ENCODE measurements at places on chromosomes 4 and X.

DNA sequence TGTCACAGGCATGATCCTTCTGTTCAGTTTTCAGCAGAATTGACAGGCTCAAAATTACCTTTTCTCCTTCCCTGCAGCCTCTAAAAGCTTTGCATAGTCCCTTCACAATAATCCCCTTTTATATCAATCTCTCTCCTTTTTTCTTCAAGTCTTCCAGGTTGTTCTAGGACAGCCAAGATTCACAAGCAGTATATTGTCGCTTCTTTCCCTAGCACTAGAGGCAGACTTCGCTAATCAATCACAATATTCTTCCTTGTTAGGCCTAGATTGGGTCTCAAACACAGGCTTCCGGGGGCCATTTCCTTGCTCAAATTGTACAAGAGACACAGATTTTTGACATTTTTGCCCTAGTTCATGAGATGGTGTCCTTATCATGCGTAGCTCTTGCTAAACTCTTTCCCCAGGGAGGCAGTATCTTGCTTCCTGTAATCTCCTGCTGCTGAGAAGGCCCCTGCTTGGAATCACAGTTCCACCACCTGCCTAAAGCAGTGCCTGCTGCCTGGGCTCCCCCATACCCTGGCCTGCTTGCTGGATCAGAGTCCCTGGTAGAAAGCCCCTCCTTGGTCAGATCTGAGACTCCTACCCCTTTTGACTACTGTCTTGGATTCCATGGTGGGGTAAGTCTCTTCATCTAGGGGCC is 57.3 kb downstream of the DMP1 start:
- DNase-seq, result no peak

DNA sequence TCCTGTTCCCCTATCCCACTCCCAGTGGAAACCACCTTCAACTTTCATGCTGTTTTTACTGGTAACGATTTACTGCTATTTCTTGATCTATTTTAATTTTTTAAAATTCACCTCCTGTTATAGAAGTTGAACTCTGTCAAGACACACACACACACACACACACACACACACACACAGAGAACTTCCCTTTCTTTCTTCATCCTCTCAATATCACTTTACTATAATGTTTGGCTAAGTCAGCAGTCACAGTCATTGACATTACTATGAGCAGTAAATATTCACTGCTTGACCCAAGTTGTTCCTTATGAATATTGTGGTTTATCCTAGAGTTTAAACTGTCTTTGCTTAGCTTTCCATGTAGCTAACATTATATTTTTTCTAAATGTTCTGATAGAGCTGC is 24.0 kb upstream of the SGMS2 start:
- no peak for DNase-seq

- no peak for DNase-seq
These were observed 81.4 kb downstream of the ARHGAP10 start for GRCh38 chr4:147813109-147813773.

DNA sequence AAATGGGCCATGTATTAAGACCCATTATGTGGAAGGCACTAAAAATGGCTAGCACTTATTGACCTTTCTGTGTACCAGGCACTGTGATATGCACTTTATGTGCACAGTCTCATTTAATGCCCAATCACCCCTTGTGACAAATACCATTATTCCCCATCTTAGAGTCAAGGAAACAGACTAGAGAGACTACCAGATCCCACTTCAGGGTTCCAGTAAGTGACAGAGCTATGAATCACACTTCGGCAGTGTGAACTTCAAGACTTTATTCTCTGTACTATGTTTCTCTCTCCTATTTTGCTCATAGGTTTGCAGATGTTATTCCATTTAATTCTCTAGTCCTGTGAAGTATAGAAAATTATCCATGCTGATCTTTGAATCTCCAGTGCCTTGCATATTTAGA is 107.0 kb downstream of the NFKB1 start:
- DNase-seq, result no peak

DNA sequence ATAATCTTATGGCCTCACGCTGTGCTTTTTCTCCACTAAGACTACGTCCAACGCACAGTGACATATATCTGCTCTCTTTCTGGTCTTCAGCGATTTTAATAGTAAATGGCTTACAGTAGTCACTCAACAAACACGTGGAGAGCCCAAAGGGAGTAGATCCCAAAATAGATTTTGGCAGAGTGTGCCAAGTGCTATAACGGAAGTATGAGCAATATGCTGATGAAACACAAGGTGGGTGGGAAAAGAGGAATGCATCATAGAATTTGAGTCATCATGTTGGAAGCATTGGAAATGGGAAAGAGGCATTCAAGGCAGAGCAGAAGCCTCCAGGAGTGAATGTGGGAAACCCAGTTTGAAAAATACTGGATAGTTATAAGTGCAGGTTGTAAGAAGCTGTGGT is 129.1 kb upstream of the LDB2 start:
- DNase-seq, result peak; percentile 92

DNA sequence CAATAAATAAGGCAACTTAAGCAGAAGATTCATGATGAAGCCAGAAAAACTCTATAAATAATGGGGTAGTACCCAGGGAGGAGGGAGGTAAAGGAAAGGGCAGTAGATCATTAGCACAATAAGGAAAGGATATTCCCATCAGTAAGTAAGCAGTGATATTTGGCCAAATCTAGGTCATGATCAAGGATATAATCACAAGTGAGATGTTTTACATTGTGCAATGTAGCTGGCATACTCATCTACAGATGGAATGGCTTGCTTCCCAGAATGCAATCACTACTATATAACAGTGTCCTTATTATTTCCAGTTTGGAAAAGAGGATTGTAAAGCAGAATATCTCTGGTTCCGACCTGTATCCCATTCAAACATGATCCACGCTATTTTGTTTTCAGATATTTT is 483.4 kb downstream of the RPA4 start:
- DNase-seq, result peak; percentile 14

GRCh38 chr4:175813204-175813603 is 1.1 kb upstream of the GPM6A start:
- no peak for DNase-seq

GRCh38 chr4:36260731-36261130 is 16.4 kb upstream of the ARAP2 start:
- DNase-seq, result no peak

DNA sequence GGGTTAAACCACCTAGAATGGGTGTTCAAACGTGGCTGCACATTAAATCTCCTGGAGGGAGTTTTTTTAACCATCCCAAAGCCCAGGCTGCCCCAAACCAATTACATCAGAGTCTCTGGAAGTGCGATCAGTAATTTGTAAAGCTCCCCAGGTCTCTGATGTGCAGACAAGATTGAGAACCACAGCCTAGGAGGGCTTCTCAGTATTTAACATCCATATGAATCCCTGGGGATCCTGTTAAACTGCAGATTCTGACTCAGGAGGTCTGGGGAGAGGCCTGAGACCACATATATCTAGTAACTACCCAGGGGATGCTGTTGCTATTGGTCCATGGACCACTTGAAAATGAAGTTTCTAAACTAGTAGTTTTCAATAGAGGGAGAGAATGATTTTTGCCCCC is 42.6 kb downstream of the SMPX start:
- DNase-seq, result no peak

GRCh38 chr4:25818371-25818871 is 44.4 kb downstream of the SEL1L3 start:
- no peak for DNase-seq

DNA sequence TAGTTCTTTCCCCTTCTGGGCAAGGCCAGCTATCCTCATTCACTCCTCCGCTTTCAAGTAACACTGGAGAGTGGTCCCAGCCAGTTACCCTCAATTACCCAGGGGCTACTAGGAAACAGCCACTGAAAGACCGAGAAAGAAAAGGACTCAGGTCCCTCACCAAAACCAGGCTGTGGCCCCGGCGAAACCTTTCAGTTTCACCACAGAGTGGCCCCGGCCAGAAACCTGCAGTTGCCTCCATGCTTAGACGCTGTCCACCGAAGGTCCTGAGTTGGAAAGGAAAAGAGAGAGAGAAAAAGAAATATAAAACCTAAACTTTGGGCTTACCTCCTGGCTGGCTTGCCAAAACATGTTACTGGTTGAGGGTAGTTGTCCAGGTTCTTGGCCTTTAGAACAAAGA is 5.0 kb upstream of the AREG start:
- DNase-seq, result no peak

DNA sequence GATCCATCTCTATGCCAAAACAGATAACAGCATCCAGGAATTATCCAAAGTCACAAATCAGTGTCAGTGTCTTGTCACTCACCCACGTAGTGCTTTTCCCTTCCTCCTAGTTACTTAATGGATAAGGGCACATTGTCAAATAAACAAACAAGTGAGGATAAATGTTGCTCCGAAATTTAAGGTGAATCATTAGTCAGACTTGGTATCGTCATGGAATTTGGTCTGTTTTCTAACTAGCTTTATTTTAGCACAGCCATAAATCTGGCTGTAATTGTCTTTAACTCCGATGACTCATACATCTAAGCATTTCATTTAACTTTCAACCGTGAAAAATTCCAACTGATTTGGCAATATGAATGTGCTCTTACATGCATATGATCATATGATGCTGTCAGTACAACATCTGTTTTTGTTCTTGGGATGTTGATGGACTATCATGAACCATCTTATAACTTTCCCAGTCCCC is 83.3 kb downstream of the SNCA start:
- peak; percentile 98 for DNase-seq

GRCh38 chrX:105752338-105752956 is 69.9 kb upstream of the NRK start:
- no peak for DNase-seq

DNA sequence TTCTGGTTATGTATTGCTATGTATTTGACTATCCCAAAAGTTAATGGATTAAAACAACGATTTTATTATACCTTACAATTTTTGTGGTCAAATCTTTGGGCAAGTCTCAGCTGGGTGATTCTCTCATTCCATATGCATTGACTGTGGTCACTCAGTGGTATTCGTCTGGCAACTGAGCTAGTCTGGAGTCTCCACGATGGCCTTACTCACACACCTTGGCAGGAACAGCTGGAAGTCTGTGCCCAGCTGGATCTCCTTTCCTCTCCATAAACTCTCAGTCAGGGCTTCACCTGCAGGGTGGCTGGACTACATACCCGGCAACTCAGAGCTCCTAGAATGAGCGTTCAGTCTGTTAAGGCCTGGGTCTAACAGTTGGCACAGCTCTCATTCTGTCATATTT is 141.1 kb upstream of the WDFY3 start:
- no peak for DNase-seq

DNA sequence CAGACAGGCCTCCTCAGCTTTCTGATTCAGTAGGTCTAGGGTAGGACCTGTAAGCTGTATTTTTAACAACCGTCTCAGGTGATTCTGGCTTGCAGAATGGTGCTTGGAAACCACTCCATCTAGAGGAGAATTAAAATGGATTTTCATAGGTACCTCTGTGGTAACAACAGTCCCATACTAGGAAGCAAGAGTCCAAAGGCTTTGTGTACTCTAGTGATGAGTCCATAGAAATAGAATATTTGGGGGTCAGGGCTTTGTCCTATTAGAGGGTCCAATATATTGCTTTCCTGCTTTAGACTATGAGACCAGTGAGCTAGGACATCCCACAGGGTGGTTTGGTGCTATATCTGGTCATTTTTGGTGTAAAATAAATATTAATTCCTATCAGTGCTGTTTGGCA is 242.0 kb downstream of the SCFD2 start:
- DNase-seq, result no peak

DNA sequence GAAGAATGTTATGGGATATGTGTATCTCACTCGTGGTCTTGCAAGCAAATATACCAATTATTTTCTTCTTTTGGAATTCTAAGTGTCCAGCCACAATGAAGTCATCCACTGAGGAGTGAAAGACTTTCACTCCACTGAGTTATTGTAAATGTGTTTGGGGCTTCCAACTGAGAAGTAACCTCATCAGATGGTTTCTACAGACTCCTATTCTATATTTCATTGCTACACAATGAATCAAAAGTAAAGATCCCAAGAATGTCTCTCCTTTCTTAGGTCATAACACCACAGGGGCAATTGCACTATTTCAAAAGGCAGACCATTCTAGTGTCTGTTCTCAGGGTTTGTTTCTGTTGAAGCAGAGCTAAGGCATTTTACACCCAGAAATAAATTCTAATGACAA is 12.3 kb upstream of the VCX2 start:
- DNase-seq, result no peak

- DNase-seq, result peak; percentile 63
These were observed 32.5 kb downstream of the SLC10A6 start for GRCh38 chr4:86816501-86817273.

DNA sequence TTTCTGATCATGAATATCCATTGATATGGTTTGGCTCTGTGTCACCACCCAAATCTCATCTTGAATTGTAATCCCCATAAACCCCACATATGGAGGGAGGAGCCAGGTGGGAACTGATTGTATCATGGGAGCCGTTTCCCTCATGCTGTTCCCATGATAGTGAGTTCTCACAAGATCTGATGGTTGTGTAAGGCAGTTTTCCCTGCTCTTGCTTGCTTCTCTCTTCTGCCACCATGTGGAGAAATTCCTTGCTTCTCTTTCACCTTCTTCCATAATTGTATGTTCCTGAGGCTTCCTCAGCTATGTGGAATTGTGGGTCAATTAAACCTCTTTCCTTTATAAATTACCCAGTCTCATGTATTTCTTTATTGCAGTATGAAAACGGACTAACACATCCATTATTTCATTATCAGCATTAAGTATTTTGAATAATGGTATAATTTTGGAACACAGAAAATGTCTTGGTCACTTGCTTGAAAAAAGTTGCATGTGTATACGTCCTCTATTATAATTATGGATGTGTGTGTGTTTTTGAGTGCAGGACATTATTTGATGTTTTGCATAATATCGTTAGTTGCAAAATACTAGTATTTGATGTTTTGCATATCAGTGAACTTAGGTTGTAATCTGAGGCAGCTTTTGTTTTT is 334.6 kb downstream of the PCDH10 start:
- no peak for DNase-seq

- no peak for DNase-seq
These were observed 140.8 kb upstream of the EDNRA start for GRCh38 chr4:147340111-147340510.

DNA sequence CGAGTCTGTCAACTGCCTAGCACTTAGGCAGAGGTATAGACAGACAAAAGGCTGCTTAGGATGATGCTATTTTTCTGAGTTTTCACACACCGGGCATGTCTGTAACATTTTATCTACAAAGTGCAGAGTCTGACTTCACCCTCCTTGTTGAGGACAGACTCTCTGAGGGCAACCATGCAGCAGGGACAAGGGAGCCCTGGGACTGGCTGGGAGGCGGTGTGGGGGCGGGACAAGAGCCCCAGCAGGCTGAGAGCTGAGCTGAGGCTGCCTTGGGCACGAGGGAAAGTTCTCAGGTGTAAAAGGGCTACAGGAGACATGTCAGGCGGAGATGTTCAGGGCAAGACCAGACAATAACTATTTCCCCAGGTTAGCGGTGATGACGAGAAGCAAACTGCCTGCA is 81.6 kb downstream of the GATB start:
- DNase-seq, result no peak

Measured in AG09309 (cell line).